Epithelial cell of proximal tubule (primary cell): ENCODE measurements at places on chromosomes 12 and 14. TPM values are rescaled to one million over a fixed set of nuclear protein-coding genes. Genes with fewer than 3 reads are reported as not detected.

CLEC9A gene
- total RNA-seq: not detected in 2 replicates

OVCH1 gene
- not detected in 2 replicates for total RNA-seq

KRT7 gene
- 495 and 768 TPM in 2 replicates for total RNA-seq

BCAT1 gene
- total RNA-seq: 14.6 and 67.7 TPM in 2 replicates

SYNDIG1L gene
- total RNA-seq: not detected in 2 replicates

SLC5A8 gene
- total RNA-seq: not detected in 2 replicates

TAS2R30 gene
- total RNA-seq: 0.07 and 0.12 TPM in 2 replicates

TMED8 gene
- total RNA-seq: 9.9 and 10.1 TPM in 2 replicates

RFX4 gene
- total RNA-seq: not detected in 2 replicates

ITGA7 gene
- 3.8 and 7.7 TPM in 2 replicates for total RNA-seq

NKX2-1 gene
- not detected in 2 replicates for total RNA-seq

PRB2 gene
- not detected in 2 replicates for total RNA-seq

TMEM229B gene
- total RNA-seq: 0.14 and 2.2 TPM in 2 replicates

PLEKHD1 gene
- under 0.01 and 0.07 TPM in 2 replicates for total RNA-seq

KCNA1 gene
- total RNA-seq: not detected in 2 replicates

RTL1 gene
- 0.06 TPM in 1 of 2 replicates, not detected in the other for total RNA-seq

LTB4R gene
- 0.06 and 4.0 TPM in 2 replicates for total RNA-seq
